ENCODE measurements at places on chromosomes 4 and X.

- DNase-seq = no peak
Measured at GRCh38 chr4:184094532-184095159, 123.0 kb downstream of the ENPP6 start.

- DNase-seq = no peak
Measured at GRCh38 chrX:73913580-73913979, 350.6 kb downstream of the CHIC1 start.

- no peak for DNase-seq
Measured at GRCh38 chr4:128359422-128359821, 71.8 kb upstream of the PGRMC2 start.

DNA sequence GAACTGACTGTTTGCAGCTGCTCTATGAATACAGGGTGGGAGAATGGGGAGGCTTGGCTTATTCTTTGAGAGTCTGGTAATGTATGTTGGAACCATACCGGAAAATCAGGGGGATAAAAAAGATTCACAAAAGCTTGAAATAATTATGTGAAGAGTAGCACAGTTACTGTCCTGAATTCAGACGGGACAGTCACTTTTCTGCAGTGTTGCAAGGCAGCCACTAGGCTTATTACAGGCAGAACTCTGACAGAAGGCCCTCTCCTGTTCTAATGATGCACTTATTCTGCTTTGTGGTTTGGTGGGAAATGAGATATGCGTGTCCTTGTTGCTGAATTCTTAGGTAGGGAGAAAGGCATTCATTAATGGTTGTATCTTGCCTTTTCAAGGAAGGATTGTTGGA, 37.2 kb downstream of the GUCY1B1 start:
- DNase-seq = no peak

DNA sequence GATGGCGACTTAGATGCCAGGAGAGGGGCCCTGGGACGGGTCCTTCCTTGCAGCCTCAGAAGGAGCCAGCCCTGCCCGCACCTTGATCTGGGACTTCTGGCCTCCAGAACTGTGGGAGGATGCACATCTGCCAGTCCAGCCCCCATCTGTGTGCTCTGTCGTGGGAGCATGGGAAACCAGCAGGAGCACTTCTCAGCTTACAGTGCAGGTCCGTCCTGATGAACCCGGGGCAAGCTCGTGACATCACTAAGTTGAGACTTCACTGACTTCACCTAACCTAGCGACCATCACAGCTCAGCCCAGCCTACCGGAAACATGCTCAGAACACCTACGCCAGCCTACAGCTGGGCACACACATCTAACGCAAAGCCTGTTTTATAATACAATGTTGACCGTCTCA, 38.1 kb downstream of the ABLIM2 start:
- no peak for DNase-seq

GRCh38 chr4:20983763-20984575, 283.7 kb downstream of the PACRGL start:
- DNase-seq = no peak

DNA sequence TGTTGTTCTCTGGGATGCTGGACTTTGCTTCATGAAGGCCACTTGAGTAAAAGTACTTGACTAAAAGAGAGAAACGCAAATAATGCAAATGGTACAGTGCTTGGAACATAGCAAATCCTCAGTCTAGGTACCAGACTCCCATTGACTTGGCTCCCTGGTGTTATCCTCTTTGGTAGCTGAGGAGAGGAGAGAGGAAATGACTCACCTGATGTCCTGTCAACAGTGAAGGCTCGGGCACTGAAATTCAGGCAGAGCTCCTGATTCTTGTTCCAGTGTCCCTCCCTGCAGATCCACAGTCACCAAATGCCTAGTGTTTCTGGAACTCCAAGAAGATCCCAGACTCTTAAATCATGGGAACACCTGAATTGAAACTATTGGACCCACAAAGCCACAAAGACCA, 22.5 kb upstream of the TCEAL4 start:
- DNase-seq = no peak

- DNase-seq = no peak
Measured at GRCh38 chr4:165963621-165964020, 90.6 kb downstream of the TLL1 start.

- DNase-seq = no peak
Measured at GRCh38 chr4:2354118-2354517, 64.3 kb downstream of the ZFYVE28 start.

- DNase-seq = no peak
Measured at GRCh38 chr4:54274795-54275665, 45.9 kb downstream of the PDGFRA start.

- no peak for DNase-seq
Measured at GRCh38 chrX:41589634-41590270, 99.0 kb upstream of the GPR34 start.

All from stimulated activated CD4-positive, alpha-beta T cell treated with anti-CD3 and anti-CD28 coated beads, Interleukin-15, amount 100 ng/mL, for 1 hour (primary cell).